ENCODE measurements at places on chromosomes 2 and 18.

DNA sequence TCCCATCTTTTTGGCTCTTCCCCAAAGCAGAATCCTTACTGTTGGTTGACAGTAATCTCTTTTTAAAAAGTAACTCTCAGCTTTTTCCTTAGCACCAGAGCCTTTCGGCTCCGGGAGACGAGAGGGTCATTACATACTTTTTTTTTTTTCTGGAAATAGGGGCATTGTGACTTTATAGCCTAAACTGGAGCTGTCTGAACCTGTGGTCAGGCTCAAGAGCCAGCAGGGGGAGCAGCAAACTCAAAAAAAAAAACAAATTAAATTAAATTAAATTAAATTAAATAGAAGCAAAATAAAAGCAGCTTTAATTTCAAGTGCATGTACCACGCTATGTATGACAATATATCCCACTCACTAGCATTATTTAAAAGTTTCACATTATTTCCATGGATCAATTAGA, 156.6 kb downstream of the DTNA start:
- no peak for DNase-seq

- no peak for DNase-seq
Observed at GRCh38 chr2:206530727-206531126, 87.4 kb downstream of the ADAM23 start.

DNA sequence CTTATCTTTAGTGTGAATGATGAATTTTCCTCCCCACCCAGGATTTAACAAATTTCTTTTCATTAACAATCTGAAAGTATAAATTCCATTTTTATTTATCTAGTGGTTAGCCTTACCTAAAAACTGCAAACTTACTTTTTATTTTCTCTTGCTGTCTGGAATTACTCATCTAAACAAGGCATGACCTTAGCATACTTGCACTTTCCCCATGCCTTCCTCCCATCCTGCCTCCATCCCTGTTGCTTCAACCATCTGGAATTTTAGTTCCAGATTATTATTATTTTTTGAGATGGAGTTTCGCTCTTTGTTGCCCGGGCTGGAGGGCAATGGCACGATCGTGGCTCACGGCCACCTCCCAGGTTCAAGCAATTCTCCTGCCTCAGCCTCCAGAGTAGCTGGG, 35.6 kb downstream of the GDF7 start:
- DNase-seq = no peak

GRCh38 chr2:58032016-58032763, 14.4 kb upstream of the VRK2 start:
- no peak for DNase-seq

GRCh38 chr2:9961013-9961412, 9.5 kb downstream of the GRHL1 start:
- no peak for DNase-seq
